ENCODE measurements at places on chromosomes 2 and 18. TPM values are rescaled to one million over a fixed set of nuclear protein-coding genes. Genes with fewer than 3 reads are reported as not detected.

The TM4SF20 gene
- total RNA-seq: not detected

- DNase-seq: no peak
Observed at GRCh38 chr2:109455731-109456691, 157.8 kb downstream of the SEPTIN10 start.

DNA sequence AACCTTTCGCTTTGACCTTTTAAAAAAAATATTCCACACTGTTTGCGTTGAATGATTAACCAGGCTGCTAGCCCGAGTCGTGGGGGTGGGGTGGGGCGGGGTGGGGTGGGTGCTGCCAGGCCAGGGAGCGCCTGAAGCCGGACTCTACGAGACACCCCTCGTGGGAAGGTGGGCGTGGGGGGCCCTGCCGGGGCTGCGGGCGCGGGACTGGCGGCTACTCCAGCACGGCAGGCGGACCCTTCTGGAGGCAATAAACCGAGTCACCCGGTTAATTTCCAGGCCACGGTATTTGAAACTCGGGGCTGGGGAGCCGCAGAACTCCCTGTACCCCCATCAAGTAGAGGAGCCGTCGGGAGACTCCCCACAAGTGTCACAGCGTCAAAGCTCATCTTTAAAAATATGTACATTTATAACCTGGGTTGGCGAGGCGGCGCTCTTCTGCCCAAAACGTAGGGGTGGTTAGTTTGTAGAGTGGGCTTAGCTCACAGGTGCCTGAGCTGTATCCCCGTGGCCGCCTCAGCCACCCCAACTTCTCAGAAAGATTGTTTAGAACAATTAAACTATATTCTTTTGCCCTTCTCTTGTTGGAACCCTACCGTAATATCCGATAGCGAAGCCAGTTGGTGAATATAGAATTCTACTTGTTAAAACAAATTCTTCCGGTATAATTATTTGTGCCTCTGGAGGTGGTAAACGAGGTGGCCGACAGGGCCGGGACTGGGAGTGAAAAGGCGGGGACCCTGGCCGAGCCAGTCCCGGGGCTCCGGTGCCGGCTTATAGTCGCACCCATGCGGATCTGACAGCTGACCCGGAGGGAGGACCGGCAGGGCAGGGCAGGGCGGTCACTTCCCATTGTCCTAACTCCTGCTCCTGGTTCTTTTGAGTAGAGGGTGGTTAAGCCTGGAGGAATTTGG is 1.4 kb downstream of the B3GNT2 start:
- peak; percentile 23 for DNase-seq

GRCh38 chr2:151024696-151025251 is 236.9 kb downstream of the RBM43 start:
- no peak for DNase-seq

The EPB41L3 gene
- total RNA-seq: 6.2 TPM

- DNase-seq: no peak
Observed at GRCh38 chr2:219073413-219074129, 12.8 kb upstream of the IHH start.

DNA sequence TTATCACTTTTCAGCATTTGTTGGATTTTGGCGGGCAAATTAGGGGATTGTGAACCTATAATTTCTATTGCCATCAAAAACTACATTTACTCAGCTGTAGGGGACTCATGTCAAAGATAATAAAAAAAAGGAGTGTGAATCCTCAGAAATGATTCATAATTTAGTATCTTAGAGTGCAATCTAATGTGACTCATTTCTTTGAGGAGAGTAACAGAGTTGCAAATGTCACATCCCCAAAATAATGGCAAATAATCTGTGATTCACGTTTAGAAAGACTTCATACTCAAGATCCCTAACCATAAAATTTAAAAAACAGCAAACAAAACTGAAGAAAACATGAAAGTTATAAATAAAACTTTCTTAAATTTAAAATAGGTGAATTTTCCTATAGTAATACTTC is 373.0 kb downstream of the CDH2 start:
- DNase-seq: no peak

- DNase-seq: no peak
Observed at GRCh38 chr2:133346654-133347053, 221.6 kb downstream of the NCKAP5 start.

DNA sequence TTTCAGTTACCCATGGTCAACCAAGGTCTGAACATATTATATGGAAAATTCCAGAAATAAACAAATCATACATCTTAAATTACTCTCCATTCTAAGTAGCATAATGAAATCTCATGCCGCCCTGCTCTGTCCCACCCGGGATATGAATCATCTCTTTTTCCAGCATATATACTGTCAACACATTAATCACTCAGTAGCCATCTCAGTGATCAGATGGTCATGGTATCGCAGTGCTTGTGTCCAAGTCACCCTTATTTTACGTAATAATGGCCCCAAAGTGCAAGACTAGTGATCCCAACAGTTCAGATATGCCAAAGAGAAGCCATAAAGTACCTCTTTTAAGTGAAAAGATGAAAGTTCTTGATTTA is 43.8 kb downstream of the OSBPL6 start:
- no peak for DNase-seq

The PRKAG3 gene
- not detected for total RNA-seq

DNA sequence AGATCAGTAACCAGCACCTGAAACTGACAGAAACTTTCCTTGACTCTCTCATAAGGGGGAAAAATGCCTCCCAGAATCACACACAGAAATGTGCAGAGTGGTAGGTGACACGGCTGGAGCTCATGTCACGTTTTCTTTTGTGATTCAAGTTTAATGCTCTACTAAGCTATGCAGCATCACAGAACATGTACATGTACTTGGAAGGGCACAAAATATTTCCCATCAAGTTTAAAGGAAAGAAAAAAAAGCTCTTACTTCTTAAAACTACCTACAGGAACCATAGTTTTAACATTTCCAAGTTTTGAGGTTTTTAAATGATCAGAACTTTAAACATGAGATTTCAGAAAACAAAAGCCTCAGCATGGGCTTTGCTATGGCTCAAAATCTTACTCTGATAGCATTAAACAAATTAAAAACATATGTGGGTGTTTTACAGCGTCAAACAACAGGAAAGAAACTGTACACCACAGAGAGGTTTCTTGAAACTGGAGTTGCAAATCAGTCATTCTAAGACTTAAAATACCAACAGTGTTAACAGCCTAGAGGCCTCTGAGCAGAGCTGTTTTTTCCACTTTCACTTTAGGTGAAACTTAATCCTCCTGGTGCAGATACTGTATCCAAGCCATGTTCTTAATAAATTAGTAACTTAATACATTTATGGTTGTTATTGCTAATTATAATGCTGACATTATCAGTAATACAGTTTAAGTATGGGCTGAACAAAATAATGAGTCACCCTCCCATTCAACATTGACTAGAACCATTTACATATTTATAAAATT is 30.1 kb downstream of the MBP start:
- no peak for DNase-seq

- no peak for DNase-seq
Observed at GRCh38 chr2:63849381-63850203, 7.9 kb downstream of the UGP2 start.

The UPP2 gene
- total RNA-seq: not detected

The KIF3C gene
- 8.1 TPM for total RNA-seq

- no peak for DNase-seq
Observed at GRCh38 chr18:47831351-47831750, 99.1 kb downstream of the SMAD2 start.

The KYNU gene
- total RNA-seq: 0.54 TPM

The HJURP gene
- total RNA-seq: 1.9 TPM

The LINC00305 gene
- not detected for total RNA-seq

DNA sequence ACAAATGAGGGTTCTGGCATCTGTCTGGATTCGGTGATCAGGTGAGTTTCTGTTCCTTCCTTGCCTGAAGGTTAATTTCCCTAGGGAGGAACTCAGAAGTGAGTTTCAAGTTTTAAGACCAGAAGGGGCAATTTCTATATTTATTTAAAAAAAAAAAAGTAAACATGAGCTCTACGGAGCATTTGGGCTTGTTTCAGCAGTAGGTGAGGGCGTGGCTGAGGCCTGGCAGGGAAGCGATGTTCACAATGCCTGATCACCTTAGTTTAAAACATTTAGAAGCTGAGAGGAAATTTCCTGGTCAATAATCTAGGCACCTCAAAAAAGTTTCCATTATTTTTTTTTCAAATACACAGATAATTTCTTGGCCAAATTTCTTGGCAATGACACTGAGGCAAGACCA is 629.1 kb downstream of the DPP10 start:
- DNase-seq: no peak

GRCh38 chr2:55115761-55116597 is 65.7 kb upstream of the RTN4 start:
- DNase-seq: no peak

The TUBB8B gene
- total RNA-seq: not detected

The SNORC gene
- total RNA-seq: 0.54 TPM

The UGT1A10 gene
- total RNA-seq: under 0.01 TPM

DNA sequence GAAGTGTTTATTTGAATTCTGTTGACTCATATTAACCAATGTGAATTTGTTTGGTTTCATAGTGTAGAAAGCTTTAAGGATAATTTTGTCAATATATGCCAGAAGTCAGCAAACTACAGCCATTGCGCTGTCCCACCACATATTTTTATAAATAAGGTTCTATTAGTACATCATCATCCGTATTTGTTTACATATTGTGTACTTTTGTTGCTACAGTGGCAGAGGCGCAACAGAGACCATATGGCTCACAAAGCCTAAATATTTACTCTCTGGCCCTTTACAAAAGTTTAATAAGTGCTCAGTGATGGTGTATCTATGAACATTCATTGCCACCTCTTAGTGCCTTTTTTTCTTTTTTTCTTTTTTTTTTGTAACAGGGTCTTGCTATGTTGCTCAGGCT is 6.4 kb downstream of the ERLEC1 start:
- no peak for DNase-seq

GRCh38 chr18:72542342-72542741 is 1.8 kb downstream of the CBLN2 start:
- no peak for DNase-seq

DNA sequence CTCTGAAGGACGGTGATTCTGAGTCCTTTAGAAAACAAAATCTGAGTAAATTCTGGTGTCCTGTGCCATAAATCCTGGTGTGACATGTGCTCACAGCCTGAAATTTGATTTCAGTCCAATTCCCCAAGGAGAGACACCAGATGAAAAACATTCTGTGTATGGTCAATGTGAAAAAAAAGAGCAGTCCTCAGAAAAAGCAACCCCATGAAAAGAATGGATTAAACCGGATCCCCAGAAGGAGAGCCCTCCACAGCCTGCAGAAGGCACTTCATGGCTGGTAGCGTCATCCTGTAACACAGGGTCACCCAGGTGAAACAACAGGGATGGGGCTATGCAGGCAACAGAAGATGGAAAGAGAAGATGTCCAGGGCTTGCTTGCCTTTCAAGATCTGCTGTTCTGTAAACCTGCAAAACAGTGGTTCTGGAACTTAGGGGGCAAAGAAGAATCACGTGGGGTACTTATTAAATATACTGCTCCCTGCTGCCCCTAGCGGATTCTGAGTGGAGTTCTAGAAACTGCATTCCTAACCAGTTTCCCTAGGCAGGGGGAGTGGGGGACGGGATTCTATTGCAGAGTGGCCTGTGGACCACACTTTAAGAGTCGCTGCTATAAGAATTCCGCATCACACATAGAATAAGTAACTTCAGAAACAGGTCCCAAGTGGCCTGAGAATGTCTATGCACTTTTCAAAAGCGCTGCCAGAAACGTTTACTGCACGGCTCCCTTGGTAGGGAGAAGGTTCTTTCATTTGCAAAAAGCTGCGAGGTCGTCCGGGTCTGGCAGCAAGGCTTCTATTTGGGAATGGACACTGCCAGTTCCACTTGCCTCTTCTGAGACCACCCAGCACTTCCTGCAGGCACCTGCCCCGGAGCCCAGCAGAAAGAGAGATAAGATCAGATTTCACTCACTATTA is 118.9 kb upstream of the ARL5A start:
- peak; percentile 69 for DNase-seq

The MROH2A gene
- not detected for total RNA-seq

The RGPD8 gene
- total RNA-seq: 9.4 TPM

DNA sequence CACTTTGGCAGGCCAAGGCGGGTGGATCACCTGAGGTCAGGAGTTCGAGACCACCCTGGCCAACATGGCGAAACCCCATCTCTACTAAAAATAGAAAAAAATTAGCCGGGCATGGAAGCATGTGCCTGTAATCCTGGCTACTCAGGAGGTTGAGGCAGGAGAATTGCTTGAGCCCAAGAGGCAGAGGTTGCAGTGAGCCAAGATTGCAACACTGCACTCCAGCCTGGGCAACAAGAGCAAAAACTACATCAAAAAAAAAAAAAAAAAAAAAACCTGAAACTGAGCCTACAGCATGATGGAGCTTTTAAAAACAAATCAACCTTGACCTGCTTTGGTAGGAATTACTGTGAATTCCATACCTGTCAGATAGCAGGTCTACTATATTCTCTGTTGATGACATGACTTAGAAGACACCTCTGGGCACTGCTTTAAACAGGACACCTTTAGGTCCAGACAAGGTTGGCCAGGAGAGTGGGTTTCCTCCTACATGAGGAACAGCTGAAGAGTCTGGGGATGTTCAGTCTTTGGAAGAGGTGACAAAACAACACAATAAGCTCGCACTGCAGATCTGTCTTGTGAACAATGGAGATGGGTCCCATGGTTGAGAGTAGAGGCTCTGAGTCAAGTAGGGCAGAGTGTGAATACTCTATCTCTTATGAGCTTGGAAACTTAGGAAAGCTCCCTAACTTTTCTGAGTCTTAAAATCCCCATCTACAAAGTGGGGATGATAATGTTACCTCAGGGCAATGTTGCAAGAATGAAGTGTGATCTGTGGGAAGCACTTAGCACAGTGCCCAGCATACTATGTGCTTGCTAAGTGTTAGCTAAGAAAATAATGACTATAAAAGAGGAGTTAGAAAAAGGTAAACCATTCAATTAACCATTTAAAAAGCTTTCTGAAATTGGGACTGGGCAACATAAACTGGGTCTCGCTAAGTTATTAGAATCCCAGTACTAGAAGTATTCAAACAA is 25.2 kb downstream of the TMEM163 start:
- DNase-seq: no peak

DNA sequence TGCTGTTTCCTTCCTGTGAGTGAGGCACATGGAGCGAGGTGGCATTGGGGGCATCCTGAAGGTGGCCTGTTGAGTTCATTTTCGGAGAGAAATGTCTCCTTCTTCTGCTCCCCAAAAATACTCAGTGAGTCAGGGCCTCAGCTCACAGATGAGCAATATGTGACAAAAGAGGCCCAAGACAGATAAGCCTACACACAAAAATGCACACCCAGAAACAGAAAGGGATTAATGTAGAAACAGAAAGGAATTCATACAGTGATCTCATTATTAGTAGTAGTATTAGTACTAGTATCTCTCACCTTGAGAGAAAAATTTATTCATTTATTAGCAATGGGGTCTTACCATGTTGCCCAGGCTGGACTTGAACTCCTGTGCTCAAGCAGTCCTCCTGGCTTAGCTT is 5.1 kb downstream of the GPR75 start:
- no peak for DNase-seq

GRCh38 chr2:111135910-111136297 is 15.2 kb downstream of the BCL2L11 start:
- peak; percentile 53 for DNase-seq
